Pericardium fibroblast (primary cell): ENCODE measurements at places on chromosomes 5 and 9. TPM values are rescaled to one million over a fixed set of nuclear protein-coding genes. Genes with fewer than 3 reads are reported as not detected.

Gene APBA1
- total RNA-seq = 3.7 and 11.3 TPM in 2 replicates

Gene DMRT1
- not detected in 2 replicates for total RNA-seq

Gene FAM221B
- not detected in 2 replicates for total RNA-seq

Gene FOXD1
- total RNA-seq = 6.1 and 8.9 TPM in 2 replicates

Gene ADGRD2
- not detected in 2 replicates for total RNA-seq

Gene BRINP1
- total RNA-seq = 0.17 and 0.35 TPM in 2 replicates

Gene CCDC69
- total RNA-seq = 6.8 and 12.9 TPM in 2 replicates

Gene ETF1
- 59.1 and 68.1 TPM in 2 replicates for total RNA-seq

Gene SPATA31C1
- total RNA-seq = not detected in 2 replicates

Gene PROB1
- 1.5 and 2.2 TPM in 2 replicates for total RNA-seq

Gene SLC6A3
- not detected in 2 replicates for total RNA-seq

Gene CBY3
- not detected in 2 replicates for total RNA-seq

Gene CEL
- 0.26 and 0.70 TPM in 2 replicates for total RNA-seq

Gene ANKRD33B
- total RNA-seq = 6.4 and 7.4 TPM in 2 replicates

Gene DMGDH
- total RNA-seq = 0.93 and 3.3 TPM in 2 replicates

Gene GALNT12
- total RNA-seq = 3.3 and 7.8 TPM in 2 replicates

Gene PTGS1
- total RNA-seq = 110 and 302 TPM in 2 replicates

Gene LCN12
- total RNA-seq = not detected in 2 replicates

Gene DBH
- not detected in 2 replicates for total RNA-seq

Gene ZFP2
- total RNA-seq = 0.94 and 1.8 TPM in 2 replicates

Gene PAIP2
- 58.7 and 69.2 TPM in 2 replicates for total RNA-seq

Gene FOXD4
- 0.70 TPM in 1 of 2 replicates, not detected in the other for total RNA-seq

Gene POLE3
- 25.9 and 29.1 TPM in 2 replicates for total RNA-seq

Gene CA9
- 0.77 and 2.9 TPM in 2 replicates for total RNA-seq

Gene ADAMTS2
- total RNA-seq = 212 and 293 TPM in 2 replicates

Gene TNFSF15
- 0.26 and 0.35 TPM in 2 replicates for total RNA-seq

Gene MYO10
- total RNA-seq = 18.0 and 29.5 TPM in 2 replicates

Gene TRIM14
- 0.26 and 2.2 TPM in 2 replicates for total RNA-seq

Gene SURF6
- 14.3 and 16.2 TPM in 2 replicates for total RNA-seq

Gene SLC34A1
- total RNA-seq = not detected in 2 replicates

Gene SLC45A2
- not detected in 2 replicates for total RNA-seq

Gene WHRN
- total RNA-seq = 1.3 and 2.2 TPM in 2 replicates

Gene EIF4E1B
- not detected in 2 replicates for total RNA-seq

Gene SLC36A3
- total RNA-seq = not detected in 2 replicates

Gene UBAC1
- total RNA-seq = 37.9 and 49.7 TPM in 2 replicates

Gene LCN1
- 0.58 TPM in 1 of 2 replicates, not detected in the other for total RNA-seq

Gene NRG2
- 0.09 and 0.12 TPM in 2 replicates for total RNA-seq

Gene CDH12
- not detected in 2 replicates for total RNA-seq
